ENCODE measurements at places on chromosomes 5 and 9.
A peak's percentile ranks its signal among the peaks of the same experiment; 100 is the strongest.

DNA sequence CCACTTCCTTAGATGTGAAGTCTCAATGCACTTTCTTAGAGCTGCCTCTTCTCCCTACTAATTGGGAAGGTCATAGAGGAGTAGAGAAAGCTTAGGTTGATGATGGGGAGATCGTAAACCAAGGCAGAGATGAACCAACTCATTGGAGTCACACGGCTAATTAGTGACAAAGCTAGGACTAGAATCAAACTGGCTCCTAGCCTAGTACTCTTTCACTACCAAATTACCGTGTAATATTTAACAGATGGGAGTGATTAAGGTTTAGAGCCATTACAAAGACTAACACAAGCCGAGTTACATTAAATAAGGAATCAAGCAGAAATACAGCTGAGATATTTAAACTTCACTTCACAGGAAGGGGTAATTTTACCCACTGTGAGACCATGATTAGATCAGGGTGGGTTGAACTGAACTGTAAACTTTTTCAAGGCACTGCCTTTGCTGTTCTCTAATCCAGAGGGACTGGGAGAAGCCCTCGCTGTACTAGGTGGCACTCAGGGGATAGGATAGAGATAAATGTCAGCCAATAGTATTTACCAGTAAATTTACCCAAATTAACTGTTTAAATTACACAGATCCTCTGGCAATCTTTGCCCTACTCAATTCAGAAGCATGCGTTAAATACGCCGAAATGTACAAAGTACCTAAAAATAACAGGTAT is 166.4 kb upstream of the PIK3R1 start:
- DNase-seq: no peak

GRCh38 chr5:14201325-14202045 is 58.3 kb downstream of the TRIO start:
- DNase-seq: no peak

GRCh38 chr5:172501708-172502320 is 47.5 kb upstream of the SH3PXD2B start:
- DNase-seq: no peak

DNA sequence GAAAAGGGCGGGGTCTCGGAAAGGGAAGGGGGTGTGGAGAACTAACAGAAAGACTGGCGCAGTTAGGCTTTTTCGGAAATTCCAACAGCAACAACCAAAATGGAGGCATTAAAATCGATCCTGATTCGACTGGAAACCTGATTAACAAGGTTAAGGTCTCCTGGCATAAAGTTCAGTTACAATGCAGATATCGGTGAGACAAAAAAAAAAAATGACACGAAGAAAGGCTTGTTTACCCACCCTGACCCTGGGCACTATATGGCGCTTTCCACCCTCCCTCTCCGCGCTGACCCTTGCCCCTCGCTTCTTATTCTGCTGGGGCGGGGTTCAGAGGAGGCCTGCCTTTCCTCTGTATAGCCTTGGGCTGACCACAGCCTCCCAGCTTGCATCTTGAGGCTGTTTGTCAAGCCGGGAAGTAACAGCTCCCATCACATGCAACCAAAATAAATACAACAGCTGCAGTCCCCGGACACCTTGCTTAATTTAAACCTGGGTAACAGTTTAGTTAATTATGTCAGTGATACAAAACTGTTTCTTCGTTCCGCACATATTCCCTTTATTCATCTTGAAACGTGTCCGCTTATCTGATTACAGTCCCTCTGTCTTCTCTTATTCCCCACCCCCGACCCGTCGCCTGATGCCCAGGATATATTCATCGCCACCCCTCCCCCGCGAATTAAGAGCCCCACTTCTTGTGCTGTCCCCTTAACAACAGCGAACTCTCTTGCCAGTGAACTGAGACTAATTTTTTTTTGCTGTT is 795 bp upstream of the PJA2 start:
- peak; percentile 25 for DNase-seq

DNA sequence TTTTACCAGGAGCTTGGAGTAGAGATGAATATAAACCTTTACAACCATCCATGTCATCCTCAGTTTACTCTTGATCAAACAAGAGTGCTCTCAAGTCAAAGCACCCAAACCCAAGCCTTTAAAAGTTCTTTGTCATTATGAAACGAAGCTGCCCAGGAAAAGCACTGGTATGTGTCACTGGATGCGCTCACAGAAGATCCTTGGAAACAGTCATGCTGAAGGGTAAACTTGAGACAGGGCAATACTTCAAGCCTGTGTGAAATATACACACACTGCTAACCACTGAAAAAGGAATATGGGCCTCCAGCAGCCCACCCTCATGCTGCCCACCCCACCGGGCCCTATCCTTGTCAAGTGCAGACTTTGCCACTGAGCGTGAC is 84.5 kb downstream of the PRRT1B start:
- DNase-seq: no peak

DNA sequence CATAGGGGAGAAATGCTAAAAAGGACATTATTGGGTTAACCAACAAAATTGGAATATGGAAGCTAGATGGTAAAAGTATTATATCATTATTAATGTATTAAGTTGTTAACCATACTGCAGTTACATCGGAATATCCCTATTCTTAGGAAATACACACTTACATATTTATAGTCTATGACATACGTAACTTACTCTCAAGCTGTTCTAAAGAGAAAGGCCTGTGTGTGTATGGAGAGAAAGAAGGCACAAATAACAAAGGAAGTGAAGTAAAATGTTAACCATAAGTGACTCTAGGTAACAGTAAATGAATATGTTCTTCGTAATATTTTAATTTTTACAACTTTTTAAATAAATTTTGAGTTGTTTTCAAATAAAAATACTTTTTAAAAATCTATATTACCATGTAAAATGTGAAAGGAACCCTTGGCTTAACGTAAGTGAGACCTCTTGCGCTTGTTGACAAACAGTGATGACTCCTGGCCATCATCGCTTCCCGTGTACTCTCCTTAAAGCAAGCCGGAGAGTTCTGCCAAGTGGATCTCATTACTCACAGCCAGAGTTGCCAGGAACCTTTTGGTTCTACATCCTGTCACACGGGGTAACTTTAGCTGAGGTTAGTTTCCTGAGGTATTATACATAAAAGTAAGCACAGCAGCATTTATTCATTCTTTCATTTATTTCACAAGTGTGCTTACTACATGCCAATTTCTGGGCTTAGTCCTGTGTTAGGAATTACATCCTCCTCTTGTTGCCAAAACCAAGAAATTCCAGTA is 165.4 kb downstream of the EPB41L4A start:
- DNase-seq: no peak

DNA sequence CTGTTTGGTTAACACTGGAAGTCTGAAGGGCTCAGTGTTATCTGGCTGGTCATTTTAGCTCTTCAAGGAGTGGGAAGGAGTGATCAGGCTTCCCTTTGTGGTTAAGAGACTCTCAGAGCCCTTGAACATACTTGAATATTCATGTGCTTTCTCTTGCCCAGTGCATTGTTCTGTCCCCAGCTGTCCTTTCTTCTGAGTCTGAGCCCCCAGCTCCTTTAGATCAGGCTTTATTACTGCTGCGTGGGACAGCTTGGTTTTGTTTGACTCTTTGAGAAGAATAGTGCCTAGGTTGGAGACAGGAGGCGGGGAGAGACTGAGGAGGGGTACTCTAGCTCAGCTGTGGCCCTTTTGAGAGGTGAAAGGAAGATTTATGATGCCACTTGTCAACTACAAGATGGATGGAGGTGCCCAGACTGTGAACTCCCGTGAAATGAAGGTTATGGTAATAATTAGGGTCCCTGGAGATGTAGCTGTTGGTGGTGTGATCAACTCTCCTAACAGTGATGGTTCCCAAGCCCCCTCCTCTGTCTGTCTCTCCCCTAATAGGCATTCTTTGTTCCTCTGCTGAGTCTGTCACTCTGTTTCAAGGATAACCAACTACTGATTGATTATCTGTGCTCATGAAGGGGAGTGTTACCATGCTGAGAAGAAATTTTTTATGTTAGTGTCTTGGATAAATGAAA is 83.1 kb upstream of the GLRA1 start:
- no peak for DNase-seq

DNA sequence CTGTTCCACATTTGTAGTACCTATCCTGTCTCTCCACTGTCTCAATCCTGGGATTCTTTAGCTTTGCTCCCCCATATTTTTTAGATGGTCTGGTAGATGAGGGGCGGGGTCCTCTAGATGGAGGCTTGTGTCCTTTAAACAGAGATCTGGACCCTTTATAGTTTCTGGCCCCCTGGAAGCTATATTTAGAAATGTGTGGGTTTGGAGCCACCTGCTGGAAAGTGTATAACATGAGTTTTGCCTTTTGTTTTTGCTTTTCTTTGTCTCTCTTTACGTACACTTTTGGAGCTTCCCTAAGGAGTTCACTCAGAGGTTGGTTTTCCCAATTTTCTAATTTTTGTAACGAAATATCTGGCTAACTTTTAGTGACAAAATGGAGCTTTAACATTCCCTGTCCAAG is 110.7 kb downstream of the CFAP95 start:
- DNase-seq: no peak

GRCh38 chr9:120212853-120213200 is 367.1 kb downstream of the CDK5RAP2 start:
- no peak for DNase-seq

- DNase-seq: no peak
Observed at GRCh38 chr5:177973066-177973635, 22.9 kb downstream of the PROP1 start.

- DNase-seq: no peak
Observed at GRCh38 chr9:16514131-16514530, 356.3 kb downstream of the BNC2 start.

DNA sequence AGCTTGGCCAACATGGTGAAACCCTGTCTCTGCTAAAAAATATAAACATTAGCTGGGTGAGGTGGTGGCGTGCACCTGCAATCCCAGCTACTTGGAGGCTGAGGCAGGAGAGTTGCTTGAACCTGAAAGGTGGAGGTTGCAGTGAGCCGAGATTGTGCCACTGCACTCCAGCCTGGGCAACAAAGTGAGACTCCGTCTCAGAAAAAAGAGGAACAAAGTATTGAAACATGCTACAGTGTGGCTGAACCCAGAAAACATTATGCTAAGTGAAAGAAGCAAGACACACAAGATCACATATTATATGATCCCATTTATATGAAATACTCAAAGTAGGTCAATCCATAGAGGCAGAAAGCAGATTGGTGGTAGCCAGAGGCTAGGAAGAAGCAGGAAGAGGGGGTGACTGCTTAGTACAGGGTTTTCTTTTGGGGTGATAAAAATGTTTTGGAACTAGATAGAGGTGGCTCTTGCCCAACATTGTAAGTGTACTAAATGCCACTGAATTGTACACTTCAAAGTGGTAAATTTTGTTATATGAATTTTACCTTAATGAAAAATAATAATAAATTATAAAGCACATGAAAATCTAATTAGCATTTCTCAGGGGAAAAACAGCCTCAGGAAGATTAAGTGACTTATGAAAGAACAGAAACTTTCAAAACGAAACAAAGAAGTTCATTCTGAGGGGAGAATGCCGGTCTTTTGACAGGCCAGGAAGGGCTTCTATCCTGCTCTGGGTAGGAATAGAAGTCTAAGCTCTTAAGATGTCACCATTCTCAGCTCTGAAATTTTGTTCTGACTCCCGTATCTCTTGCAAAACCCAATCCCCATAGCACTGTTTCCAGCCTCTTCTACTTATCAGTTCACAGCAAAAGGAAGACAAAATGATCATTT is 161.1 kb upstream of the TBCA start:
- no peak for DNase-seq

GRCh38 chr5:176774216-176775171 is 35.9 kb upstream of the UNC5A start:
- DNase-seq: no peak

DNA sequence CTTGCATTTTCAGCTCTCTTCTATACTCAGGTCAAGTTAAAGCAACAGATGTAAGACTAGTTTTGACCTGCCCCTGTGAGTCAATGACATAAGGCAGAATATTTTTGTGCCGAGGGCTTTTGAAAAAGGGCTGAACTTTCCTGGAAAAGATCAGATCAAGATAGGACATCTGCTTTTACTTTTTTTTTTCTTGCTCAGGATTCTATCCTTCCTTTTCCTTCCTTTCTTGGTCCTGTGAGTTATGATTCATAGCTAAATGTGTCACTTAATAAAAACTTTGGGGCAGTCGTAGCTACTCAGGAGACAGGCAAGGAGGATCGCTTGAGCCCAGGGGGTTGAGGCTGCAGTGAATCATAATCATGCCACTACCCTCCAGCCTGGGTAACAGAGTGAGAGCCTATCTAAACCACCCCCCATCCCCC is 84.3 kb upstream of the BRINP1 start:
- no peak for DNase-seq

GRCh38 chr5:85549836-85550599 is 1067.7 kb upstream of the COX7C start:
- DNase-seq: no peak

- no peak for DNase-seq
Observed at GRCh38 chr5:181239062-181239663, 4.5 kb downstream of the RACK1 start.

- no peak for DNase-seq
Observed at GRCh38 chr5:11531811-11532555, 372.3 kb downstream of the CTNND2 start.

DNA sequence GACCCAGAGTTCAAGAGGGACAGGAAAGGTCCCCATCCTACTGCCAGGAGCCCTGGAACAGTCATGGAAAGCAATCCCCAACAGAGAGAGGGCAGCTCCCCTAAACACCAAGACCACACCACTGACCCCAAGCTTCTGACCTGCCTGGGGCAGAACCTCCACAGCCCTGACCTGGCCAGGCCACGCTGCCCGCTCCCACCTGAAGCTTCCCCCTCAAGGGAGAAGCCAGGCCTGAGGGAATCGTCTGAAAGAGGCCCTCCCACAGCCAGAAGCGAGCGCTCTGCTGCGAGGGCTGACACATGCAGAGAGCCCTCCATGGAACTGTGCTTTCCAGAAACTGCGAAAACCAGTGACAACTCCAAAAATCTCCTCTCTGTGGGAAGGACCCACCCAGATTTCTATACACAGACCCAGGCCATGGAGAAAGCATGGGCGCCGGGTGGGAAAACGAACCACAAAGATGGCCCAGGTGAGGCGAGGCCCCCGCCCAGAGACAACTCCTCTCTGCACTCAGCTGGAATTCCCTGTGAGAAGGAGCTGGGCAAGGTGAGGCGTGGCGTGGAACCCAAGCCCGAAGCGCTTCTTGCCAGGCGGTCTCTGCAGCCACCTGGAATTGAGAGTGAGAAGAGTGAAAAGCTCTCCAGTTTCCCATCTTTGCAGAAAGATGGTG is 31.6 kb downstream of the CD180 start:
- no peak for DNase-seq

All from CD4-positive, alpha-beta T cell treated with Interleukin-6 at 100 ng/mL for 8 hours (primary cell).